ENCODE measurements at places on chromosomes 1 and 21.

DNA sequence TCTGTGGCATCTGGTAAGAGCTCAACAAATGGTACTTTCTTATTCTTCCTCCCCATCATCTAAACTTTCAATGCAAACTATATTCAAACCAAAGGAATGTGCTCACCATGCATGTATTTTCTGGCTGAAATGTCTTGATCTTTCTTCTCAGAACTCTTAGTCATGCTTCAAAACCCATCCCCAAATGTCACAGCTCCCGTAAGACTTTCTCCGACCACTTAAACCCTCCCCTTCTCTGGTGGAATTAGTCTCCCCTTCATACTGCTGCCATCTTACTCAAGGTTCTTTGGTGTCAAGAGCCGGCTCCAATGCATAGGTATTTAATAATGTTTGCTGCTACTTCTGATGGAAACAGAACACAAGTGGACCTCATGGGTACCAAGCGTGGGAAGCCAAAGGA lies 538.1 kb downstream of the MATN1 start:
- DNase-seq: no peak

DNA sequence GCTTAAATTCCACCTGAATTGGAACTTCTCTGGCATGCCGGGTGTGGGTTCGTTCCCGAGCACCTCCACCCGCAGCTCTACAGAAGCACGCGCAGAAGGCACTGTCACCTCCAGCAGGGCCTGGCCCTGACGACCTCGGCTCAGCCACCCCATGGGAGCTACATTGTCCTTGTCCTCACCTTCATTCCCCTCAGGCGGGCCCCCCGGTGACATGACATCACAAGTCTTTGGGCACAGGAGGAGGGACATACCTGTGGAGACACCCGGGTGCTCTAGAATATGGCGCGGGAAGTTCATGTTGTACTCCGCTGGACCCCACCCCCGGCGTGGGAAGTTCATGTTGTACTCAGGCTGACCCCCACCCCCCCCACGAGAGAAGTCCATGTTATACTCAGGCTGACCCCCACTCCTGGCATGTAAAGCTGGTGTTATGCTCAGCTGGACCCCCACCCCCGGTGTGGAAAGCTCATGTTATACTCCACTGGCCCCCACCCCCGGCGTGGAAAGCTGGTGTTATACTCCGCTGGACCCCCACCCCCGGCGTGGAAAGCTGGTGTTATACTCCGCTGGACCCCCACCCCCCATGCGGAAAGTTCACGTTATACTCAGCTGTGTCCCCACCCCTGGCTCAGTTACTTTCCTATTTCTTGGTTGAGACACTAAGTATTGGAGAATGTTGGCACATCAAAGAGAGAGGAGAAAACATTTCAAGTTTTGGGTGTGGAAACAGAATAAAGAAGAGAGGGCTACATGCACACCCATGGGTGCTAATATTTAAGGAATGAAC lies 37.6 kb downstream of the UMODL1 start:
- no peak for DNase-seq

- no peak for DNase-seq
Observed at GRCh38 chr1:242743983-242744780, 219.7 kb upstream of the PLD5 start.

GRCh38 chr1:94755675-94756074 lies 64.5 kb upstream of the SLC44A3 start:
- DNase-seq: peak; percentile 89

DNA sequence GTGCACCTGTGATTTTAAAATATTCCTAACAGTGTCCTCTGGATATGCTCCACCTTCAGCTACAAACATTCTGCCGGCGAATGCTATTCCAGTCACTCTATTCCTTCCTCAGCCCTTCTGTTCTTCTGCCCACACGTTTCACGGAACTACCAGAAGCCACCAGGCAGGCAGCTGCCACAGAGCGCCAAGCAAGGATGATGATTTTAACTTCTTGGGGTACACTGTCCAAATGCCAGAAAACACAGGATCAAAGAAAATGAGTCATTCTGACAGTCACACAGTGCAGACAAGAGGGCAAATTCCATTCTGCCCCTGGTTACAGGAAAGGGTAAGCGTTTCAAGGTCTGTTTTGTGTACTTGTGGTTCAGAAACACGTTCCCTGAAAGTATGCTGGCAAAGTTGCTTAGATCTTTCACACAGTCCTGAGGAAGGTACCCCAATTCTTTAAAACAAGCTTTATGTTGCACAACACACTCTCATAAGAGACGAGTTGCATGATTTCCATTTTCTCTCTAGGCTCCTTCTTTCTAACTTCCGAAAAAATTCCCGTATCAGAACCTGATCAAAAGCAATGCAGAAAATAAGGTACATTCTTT lies 508.3 kb upstream of the PKN2 start:
- peak; percentile 23 for DNase-seq

- DNase-seq: no peak
Observed at GRCh38 chr1:22143065-22144033, at the start of gene WNT4. WNT4 (minus strand) TSS chr1:22143097; CDS start chr1:22142922, 175 bp downstream.

- no peak for DNase-seq
Observed at GRCh38 chr21:35791541-35792325, 268.6 kb downstream of the SETD4 start.

DNA sequence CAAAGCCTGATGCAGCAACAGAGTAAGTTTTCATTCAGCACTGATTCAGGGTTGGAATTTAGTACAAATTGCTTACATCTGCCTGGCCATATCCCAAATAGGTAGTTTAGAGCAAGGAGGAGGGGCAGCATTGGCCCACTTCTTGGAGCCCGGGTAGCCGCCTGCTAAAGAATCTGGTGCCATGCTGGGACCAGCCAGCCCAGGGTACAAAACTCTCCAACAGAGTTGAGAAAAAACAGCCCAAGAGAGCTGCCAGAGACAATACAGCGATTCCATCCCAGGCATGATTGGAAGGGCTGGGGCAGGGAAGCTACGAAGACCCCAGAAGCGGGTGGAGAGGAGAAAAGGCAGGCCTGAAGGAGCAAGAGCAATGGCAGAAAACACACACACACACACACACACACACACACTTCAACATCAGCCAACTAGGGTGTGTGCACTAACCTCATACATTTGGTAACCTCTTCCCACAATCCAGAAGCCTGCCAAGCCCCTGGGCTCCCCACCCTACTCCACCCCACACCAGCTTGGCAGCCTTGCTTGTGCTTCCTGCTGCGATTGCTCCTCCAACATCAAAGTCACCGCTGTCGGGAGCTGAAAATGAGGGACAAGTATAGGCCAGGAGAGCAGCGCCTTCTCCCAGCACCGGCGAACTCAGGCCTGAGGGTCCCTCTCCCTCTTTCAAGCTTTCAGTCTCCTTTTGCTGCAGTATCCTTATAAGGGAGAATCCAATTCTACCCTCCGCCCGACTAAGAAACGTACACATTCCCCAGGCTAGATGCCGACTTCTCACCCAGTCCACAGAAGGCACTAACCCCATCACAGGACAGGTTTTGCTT lies 1.2 kb downstream of the PIK3C2B start:
- no peak for DNase-seq

DNA sequence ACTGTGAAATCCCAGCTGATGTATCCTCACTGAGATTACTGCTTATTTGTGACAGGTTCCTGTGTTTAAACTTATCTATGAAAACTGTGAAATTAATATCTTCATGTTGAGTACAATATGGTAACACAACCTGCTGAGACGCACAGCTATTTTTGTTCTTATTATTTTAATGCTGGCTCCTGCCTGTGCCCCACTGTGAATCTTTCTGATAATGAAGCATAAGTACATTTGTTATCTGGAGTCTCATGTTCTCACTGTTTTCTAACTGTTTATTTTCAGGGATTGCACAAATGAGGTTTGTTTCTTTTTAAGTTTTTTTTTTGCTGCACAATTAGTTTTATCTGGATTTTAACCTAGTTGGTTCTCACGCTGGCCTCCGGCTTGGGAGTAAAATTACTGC lies 39.9 kb upstream of the IFNAR2 start:
- DNase-seq: no peak

DNA sequence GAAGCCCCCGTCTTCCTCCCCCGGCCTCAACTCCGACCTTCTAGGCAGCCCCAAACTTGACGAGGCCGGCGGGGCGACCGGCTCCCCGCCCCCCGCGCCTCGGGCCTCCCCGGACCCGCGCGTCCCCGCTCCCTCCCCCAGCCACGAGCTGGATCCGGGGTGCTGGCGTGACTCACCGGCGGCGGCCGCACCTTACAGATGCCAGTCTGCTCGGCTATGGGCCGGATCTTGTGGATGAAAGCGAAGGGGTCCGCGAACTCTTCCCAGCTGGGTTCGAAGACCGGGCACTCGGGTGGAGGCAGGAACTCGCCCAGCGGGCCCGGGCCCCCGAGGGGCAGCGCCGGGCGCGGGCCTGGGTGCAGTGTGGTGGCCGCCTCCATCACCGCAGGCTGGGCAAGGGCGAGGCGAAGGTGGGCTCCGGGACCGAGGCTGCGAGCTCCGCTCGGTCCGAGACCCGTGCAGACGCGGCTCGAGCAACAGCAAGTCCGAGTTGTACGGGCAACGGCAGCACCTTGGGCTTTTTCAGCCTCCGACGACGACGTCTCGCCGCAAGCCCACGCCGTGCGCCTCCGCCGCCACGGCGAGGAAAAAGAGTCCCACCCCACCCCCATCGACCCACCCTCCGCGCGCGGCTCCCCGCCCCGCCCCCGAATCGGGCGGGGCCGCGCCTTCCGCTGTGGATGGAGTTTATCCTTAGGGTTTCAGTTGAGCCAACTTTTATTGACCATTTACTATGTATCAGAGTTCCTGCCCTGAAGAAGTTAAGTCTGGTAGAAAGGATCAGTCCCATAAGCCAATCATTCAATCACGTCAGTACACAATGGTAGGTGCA lies at the start of gene KDM5B:
TSS of gene KDM5B (minus strand) at position 496 of the 832 bp plus-strand sequence. CDS start at position 380, 116 bp downstream.
- no peak for DNase-seq

GRCh38 chr1:176315519-176316220 lies 108.6 kb upstream of the COP1 start:
- DNase-seq: no peak

DNA sequence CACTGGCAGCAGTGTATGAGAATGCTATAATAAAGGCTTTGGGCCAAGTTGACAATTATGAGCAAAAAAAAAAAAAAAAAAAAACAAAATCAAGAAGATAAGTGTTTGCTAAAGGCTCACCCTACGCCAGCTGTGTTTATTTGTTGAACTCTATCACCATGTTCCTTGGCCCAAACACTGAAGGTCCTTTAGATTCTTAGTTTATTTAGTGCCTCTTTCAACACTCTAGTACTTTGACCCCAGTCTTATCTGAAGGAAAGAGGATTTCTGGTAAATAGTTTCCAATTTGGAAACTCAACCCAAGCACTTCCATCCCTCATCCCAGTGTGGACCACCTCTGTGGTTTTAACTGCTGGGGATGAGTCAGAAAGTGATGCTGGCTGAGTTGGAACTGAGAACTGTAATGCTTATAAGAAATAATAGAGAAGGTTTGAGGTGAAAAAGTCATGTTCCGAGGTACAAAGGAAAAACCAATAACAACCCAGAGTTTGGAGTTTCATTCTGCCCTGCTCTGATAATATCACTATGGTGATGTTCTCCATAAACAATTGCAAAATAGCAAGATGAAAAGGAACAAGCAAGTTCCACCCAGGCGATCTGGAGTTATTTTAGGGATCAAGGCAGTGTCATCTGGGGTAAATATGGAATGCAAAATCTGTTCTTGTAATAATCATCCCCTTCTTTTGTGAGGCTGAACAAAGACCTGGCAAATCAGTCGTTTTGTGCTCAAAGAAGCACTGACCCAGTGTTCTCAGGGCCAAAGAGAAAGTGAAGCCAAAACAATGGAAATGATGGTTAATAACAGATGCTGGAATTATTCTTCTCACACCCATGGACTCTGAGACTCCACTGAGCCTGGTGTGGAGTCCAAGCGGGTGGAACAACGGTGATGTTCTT lies 19.7 kb upstream of the CAPZB start:
- DNase-seq: peak; percentile 83

- DNase-seq: no peak
Observed at GRCh38 chr1:34113887-34114286, 51.1 kb downstream of the CSMD2 start.

DNA sequence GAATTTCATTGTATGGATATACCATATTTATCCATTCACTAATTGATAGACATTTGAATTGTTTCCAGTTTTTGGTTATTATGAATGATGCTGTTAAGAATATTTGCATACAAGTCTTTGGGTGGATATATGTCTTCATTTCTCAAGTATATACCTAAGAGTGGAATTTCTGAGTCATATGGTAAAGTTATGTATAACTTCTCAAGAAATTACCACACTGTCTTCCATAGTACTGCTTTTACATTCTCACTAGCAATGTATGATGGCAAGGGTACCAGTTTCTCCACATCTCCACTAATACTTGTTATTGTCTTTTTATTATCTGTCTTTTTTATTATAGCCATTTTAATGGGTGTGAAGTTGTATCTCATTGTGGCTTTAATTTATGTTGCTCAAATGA lies 74.6 kb upstream of the TENT5C start:
- DNase-seq: no peak

DNA sequence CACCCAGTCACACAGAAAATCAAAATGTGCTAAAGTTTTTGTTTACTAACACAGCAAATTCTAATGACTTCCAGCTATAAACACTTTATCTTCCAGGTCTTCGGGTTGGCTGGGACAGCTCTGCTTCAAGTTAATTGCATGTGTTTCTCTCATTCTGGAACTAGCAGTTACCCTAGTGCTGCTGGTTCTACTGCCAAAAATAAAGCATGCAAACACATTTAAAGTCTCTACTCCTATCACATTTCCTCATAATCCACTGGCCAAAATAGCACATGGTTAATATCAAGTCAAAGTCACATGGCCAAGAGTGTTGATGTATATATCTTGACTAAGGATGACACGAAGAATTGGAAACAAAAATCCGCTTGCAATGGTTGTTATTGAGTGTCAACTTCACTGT lies 973.1 kb upstream of the ADGRL2 start:
- DNase-seq: no peak

- no peak for DNase-seq
Observed at GRCh38 chr21:41396558-41397075, 29.4 kb upstream of the MX1 start.

GRCh38 chr21:39055167-39055767 lies 128.0 kb downstream of the PSMG1 start:
- DNase-seq: no peak

DNA sequence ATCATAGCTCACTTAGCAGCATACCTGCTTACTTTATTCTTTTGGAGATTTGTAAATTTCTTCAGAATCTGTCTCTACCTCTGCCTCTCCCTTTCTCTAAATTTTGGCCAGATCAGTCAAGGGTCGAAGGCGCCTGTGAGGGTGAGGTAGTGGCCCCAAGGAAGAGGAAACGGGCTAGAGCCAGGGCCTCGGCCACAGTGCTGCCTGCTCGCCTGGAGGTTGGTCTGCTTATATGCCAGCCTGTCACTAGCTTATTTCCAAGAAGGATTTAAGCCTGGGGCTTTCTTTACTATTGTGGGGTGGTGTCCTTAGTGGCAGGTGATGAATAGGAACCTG lies 19.6 kb downstream of the PEX14 start:
- no peak for DNase-seq

DNA sequence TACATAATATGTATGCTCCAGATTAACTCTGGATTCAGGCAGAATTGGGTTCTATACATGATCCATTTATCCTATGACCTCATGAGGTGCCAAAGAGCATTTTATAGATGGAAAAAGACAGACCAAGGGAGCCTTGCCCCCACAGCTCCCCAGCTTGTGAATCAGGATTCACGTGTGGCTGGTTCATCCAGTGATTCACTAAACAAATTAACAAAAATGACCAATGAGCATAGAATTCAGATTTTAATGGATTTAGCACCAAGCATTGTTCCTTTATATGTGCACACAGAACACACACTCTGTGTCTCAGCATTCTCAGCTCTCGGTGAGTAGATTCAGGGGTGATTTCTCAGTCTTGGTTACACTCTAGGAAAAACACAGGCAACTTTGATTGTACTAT lies 51.7 kb upstream of the BARHL2 start:
- DNase-seq: no peak
